ENCODE measurements at places on chromosomes 16 and 17.

- no peak for DNase-seq
Observed at GRCh38 chr16:58187092-58187491, 10.8 kb downstream of the CSNK2A2 start.

DNA sequence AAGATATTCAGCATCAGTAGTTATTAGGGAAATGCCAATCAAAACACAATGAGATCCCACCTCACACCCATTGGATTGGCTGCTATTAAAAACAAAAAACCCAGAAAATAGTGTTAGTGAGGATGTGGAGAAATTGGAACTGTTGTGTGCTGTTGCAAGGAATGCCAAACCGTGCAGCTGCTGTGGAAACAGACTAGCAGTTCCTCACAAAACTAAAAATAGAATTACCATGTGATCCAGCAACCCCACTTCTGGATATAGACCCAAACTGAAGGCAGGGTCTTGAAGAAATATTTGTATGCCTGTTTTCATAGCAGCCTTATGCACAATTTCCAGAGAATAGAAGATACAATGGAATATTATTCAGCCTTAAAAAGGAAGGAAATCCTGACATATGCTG, 46.0 kb downstream of the FOXK2 start:
- no peak for DNase-seq

- DNase-seq = no peak
Observed at GRCh38 chr16:89375021-89375420, 115.3 kb downstream of the ANKRD11 start.

- DNase-seq = no peak
Observed at GRCh38 chr16:30619202-30619601, 9.0 kb upstream of the ZNF689 start.

GRCh38 chr17:59620518-59621259, 994 bp downstream of the CLTC start:
- peak; percentile 64 for DNase-seq

GRCh38 chr16:86316967-86317812, 193.1 kb upstream of the FOXF1 start:
- DNase-seq = no peak

GRCh38 chr17:2406271-2406902, 5.5 kb upstream of the MNT start:
- peak; percentile 45 for DNase-seq

DNA sequence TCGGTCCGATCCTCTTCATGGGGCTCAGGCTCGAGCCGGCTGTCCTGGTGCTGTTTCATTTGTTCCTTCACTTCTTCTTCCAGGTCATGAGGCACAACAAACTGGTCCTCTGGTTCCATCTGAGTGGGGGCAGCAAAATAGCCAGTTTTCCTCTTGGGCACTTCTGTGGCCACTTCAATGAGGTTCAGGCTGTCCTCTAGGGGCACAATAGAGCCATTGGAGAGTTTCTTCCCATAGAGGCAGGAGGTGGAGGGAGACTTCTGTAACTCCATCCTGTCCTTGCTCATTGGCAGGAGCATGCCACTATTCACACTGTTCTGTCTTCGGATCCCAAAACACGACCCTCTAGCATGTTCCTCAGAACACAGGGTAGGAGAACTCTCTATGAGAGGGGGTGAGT, 22.9 kb downstream of the MARVELD3 start:
- no peak for DNase-seq

- peak; percentile 30 for DNase-seq
Observed at GRCh38 chr16:27515874-27516353, 33.8 kb downstream of the GTF3C1 start.

DNA sequence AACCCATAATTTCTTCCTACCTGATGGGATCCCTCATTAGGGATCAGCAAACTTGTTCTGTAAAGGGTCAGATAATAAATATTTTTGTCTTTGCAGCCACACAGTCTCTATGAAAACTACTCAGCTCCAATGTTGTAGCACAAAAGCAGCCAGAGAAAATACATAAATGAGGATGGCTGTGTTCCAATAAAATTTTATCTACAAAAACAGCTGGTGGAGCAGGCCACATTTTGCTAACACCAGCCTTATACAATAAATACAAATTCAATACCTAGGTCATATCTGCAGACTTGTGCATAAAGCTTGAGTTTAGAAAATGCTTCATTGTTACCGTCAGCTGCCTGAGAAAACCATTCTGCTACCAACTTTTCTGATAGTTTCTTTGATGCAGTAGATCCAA, 38.4 kb upstream of the INTS2 start:
- no peak for DNase-seq

DNA sequence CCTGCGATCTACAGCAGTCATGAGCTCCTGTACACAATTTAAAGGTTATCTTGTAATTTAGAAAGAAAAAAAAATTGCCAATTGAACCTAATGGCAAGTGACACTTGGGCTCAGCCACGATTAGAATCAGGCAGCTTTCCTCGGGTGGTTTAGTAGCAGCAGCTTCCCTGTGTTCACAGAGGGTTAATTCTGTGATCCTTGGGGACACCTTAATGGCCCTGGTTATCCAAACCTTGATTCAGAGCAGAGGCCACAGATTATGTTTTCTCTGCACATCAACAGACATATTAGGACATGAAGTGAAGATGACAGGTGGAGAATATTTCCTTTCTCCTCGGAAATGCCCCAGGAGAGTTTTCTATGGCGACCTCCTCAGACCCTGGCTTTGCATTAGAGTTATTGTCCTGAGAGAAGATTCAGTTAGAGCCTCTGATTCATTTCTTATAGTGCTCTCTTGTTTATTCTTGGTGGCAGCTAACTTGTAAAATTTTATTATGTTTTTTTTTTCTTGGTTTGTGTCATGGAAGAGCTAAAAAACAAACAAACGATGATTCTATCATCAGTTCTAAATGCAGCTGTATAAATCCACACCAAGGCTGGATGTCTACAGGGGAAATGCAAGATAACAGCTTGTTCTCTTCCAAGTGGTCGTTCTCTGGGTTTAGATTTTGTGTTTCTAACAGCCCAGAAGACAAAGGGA, 351.2 kb upstream of the DYNLRB2 start:
- DNase-seq = no peak

DNA sequence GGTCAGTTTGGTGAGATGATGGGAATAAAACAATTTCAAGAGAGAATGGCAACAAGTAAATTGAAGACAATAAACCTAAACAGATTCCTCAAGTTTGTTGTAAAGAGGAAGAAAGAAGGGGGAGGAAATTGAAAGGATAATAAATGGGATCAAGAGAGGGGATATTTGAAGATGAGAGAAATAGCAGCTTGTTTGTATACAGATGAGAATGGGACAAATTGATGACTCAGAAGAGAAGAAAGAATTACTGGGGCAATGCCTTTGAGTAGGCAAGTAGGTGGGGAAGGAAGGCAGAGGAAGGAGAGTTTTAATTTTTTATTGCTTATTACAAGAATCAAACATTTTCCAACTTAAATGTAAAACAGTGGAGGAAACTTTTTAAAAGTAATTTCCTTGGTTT, 98.3 kb downstream of the CHD9 start:
- no peak for DNase-seq

DNA sequence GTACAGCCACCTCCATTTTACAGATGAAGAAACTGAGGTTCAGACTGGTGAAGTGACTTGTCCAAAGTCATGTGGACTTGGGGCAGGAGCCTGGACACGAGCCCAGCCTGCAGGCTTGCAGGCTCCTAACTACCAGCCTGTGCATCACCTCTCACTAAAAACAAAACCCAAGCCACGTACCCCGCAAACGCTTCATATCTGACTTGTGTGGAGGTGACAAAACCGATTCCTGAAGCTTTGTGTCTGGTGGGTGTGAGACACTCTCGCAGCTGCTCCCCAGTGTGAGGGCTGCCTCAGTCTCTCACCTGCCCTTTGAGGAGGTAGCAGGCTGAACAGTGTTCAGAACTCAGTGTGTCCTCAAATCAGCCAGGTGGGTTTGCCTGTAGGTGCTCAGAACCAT, 8.4 kb downstream of the HNF1B start:
- no peak for DNase-seq

GRCh38 chr16:3819746-3820724, 60.5 kb downstream of the CREBBP start:
- DNase-seq = peak; percentile 71

DNA sequence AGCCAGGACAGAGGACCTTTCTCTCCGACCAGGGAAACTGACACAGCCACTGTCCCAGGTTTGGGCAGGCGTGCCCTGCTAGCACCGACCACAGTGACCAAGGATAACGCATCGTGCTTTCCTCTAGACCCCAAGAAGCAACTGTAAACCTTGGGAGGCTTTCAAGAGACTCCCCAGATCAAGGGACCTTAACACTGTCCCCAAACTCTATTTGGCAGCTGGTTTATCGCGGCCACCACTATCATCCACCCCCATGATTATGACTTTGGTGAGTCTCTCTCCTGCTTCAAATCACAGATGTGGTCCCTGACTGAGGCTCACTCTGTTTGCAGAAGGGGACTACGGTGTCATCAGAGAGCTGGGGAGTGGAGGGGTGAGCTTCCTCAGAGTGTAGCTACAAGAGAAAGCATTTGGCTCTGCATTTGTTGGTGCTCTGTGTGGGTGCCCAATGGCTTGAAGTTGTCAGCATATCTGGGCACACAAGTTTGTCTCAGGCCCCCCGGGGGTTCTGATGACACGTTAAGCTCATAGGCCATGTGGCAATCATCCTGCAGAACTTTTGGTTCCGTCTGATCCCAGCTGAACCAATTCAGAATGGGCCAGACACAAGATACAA, 408.0 kb downstream of the SLC39A11 start:
- no peak for DNase-seq

DNA sequence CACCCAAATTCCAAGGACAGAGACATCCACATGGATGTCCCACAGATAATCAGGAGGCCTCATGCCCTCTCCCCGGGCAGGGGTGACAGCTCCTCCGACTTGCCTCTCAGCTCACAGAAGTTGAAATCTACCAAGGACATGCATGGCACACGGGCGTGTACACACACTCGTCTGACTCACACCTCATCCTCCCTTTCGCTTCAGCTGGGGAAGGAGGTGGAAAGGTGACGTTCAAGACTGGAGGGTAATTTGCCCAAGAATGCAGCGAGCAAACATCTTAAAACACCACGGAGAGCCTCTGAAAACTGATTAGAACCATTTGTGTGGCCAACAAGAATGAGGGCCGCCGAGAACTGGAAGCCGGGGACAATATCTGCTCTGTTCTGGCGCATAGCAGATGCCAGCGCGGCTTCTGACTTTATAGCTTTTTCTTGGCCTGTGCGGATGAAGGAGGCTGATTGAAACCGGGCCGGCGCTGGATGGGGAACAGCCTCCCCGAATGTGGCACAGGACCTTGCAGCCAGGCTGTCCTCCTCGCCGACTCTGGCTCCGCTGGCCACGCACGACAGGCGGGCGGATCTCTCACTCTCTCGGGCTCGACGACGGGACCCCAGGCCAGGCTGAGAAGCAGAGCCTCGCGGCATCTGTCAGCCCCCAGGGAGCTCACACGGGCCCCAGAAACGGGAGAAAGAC, 100.9 kb downstream of the C16orf95 start:
- DNase-seq = no peak

DNA sequence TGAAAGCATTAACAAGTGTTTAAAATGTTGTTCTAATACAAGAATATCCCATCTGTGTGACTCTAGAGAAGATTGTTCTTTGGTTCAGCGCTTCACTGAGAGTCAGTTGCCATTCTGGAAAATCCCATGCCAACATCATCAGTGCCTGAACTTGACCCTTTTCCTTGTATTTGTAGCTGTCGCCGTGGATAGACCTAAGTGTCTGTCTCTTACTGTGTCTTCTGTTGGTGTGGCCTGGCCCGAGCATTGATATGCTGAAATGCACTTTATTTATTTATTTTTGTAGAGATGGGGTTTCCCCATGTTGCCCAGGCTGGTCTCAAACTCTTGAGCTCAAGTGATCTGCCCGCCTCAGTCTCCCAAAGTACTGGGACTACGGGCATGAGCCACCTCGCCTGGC, 76.0 kb downstream of the MYH11 start:
- no peak for DNase-seq

DNA sequence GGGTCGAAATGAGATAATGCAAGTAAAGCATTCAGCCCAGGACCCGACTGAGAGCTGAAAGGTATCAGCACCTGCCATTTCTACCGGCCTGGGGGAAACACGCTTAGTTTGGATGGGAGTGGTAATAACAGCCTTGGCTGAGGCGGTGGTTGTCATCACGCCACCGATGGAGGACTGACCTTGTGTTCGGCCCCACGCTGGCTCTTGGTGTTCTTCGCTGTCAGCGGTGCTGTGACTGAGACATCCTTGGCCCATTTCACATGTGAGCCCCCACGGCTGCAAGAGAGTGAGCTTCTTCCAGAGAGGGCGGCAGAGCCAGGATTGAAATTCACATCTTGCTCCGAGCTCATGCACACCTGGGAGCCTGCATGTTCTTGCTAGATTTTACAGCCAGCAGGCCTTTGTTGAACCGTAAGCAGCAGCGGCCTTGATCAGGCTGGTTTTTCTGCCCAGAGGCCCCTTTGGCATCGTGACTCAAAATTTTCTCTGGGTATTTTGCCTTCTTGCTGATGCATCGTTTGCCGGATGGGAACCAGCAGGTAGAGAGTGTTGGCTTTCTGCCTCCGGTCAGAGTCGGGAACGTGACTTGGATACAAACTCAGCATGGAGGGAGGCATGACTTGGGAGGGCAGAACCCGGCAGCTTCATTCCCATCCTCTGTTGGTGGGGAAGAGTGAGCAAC, 341.5 kb downstream of the SNX29 start:
- no peak for DNase-seq

- DNase-seq = no peak
Observed at GRCh38 chr16:80564394-80564793, 23.6 kb downstream of the DYNLRB2 start.

- no peak for DNase-seq
Observed at GRCh38 chr17:36920032-36921005, 17.0 kb upstream of the LHX1 start.

DNA sequence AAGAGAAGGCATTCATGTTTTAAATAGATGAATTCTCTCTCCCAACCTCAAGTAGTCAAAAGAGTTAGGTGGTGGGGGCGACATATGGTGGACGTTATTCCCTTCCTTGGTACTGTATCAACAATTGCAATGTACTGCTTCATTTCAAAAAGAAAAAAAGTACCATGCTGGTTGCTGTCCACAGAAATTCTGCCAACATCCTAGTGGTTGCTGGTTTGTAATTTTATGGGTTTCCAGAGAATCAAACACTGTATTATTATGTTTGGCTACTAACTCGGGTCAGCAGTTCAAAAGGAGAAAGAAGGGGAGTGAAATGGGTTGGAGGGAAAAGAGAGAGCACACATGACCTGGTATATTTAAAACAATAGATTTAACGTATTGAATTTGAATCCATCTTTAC, 61.1 kb upstream of the KCNJ16 start:
- DNase-seq = no peak

- peak; percentile 80 for DNase-seq
Observed at GRCh38 chr17:80002690-80003490, 32.8 kb downstream of the TBC1D16 start.

Data from hepatocyte (in vitro differentiated cells).